ENCODE measurements at places on chromosomes 3 and 15.

DNA sequence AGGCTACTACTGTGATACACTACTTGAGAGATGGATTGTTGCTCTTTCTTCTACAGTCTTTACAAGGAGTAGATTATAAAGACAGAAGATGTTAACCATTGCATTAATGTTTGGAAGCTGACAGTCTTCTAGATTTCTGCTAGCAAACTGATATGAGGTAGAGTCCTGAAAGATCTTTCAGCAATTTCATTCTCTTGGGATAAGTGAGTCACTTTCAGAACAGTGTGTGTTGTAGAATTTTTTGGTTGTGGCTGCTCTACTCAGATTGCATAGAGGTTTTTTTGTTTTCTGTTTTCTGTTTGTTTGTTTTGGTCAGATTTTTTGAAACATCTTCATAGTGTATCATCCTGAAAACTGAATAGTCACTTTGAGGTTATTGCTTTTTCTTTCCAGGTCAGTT, 17.1 kb downstream of the TNFSF10 start:
- peak; percentile 22 for DNase-seq

DNA sequence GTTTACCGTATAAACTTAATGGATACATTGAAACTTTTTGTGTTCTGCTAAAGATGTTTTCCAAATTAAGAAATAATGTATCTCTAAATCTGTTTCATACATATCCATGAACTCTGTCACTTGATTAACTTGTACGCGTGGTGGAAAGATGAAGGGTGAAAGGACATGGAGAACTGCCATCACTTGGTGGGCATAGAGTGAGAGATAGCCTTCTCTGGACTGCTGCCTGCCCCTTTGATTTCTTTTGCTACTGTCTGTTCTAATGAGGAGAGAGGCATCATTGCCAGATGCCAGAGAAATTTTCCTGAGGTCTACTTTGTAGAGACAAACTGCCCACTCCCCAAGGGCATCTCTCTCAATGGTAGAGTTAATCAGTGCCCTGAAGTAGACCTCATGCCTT, 120.5 kb downstream of the SLMAP start:
- DNase-seq, result no peak

DNA sequence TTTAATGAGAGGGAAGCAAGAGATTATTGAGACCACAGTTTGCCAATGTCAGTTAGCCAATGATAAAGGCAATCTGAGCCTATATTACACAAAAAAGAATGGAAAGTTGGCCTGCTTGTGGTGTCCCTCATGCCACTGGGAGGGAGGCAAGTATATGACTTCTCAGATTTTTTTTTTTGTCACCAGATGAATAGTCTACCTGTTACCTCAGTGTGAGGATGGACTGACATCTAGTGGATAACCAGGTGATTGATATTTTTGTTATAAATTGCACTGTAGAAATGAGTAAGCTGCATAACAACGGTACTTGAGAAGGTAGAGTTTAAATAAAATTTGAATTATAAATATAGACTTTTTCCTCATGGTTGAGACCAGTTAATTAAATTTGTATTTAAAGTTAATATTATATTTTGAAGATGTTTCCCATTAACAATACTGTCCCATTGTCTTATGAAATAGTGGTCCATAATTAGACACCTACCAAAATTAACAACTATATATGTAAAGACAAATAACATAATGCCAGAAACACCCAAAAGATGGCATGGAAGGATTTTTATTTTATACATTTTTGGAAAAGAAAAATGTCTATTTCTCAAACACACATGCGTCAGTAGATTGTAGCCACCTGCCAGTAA, 237.8 kb upstream of the GADL1 start:
- peak; percentile 76 for DNase-seq

DNA sequence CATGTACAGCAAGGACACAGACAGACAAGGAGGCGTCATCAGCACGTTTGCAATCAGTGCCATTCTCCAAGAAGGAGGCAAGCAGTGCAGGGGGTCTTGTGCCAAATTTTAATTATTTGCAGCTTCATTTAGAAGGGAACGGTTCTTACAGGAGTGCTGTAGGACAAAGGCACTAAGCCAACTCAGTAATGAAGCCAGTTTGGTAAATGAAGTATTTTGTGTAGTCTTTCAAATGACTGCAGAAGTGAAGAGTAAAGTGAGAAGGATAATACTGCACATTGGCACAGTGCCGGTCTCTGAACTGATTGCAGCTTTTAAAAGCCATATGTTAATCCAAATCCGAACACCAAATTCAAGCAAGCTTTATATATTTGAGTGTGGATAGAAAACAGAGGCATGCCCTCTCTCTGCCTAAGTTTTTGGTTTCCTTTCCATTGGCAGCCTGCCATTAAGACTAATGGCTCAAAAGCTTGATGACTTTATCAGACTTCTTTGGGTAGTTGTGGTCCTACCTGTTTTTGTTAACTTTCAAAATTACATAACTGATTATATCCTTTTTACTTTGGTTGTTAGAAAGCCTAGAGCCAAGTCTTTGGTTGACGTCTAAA, 101.3 kb downstream of the SENP2 start:
- no peak for DNase-seq

- no peak for DNase-seq
These were observed 45.6 kb upstream of the NDUFB4 start for GRCh38 chr3:120550546-120550945.

DNA sequence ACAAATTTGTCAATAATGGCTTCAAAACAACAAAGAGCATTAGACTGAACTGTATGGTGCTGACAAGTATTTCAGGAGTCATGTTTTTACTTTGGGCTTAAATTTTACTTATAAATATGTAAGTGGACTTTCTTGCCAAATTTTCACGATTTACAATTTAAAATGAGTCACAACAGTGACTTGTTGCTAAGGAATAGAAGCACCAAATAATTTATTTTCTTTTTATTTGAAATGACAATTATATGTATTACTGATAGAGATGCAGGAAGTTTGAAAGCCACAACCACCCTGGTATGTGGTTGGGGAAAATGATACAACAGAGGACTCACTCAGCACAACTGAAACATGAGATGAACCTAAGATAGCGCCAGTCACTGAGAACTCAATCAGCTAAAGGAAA, 90.3 kb downstream of the FMN1 start:
- DNase-seq, result peak; percentile 56

DNA sequence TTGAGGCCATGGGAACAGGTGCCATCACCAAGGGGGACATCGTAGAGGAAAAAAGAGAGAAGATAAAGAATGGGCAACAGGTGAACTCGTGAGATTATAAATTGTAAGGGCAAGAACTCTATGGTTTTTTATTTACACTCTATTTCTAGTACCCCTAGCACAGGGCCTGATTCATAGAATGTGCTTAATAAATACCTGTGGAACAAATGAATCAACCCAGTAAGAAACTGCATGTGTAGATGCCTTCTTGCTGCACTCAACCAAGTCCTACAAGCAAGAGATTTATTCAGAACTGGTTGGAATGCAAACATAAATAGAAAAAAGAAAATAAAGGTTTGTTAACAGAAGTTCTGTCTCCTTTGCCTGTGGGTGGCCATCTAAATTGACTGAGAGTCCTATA, 18.7 kb upstream of the KPNA1 start:
- no peak for DNase-seq

DNA sequence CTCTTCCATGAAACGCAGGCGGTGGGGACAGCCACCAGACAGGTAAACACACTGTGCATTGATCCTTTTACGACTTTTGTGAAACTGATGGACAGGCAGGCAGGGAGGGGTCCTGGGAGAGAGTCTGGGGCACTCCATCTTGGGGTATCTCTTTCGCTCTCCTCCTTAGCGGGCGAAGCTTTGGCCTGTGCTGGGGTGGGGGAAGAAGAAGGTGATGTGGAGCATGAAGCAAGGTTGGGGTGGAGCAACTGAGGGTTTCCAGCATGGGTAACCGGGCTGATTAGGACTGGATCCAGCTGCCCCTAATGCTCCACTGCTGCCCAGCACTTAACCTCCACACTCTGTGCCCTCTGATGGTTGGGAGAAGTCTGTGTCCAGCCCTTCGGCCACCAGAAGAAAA, 25.6 kb downstream of the MUC20 start:
- DNase-seq, result no peak

GRCh38 chr15:62026487-62027262, 33.6 kb downstream of the VPS13C start:
- DNase-seq, result no peak
